Mesangial cell (primary cell): ENCODE measurements at places on chromosomes 7 and 10. TPM values are rescaled to one million over a fixed set of nuclear protein-coding genes. Genes with fewer than 3 reads are reported as not detected.

The FZD8 gene
- 1.8 and 7.7 TPM in 2 replicates for total RNA-seq

The CISD1 gene
- total RNA-seq, result 15.6 and 17.4 TPM in 2 replicates

The NKX1-2 gene
- not detected in 2 replicates for total RNA-seq

The ZFAND2A gene
- total RNA-seq, result 13.8 and 29.5 TPM in 2 replicates

The ZNF789 gene
- 3.1 and 7.5 TPM in 2 replicates for total RNA-seq

The GPR26 gene
- not detected in 2 replicates for total RNA-seq

The CPED1 gene
- 2.0 and 6.8 TPM in 2 replicates for total RNA-seq

The CADPS2 gene
- 6.4 and 7.4 TPM in 2 replicates for total RNA-seq

The FBXL13 gene
- 0.49 and 1.1 TPM in 2 replicates for total RNA-seq

The RBM20 gene
- total RNA-seq, result 1.4 and 1.6 TPM in 2 replicates

The GIMAP7 gene
- total RNA-seq, result not detected in 2 replicates

The MYL7 gene
- 0.38 TPM in 1 of 2 replicates, not detected in the other for total RNA-seq

The FAM25A gene
- total RNA-seq, result not detected in 2 replicates

The SDK1 gene
- total RNA-seq, result 5.9 and 9.3 TPM in 2 replicates

The SLC18A2 gene
- under 0.01 and 1.1 TPM in 2 replicates for total RNA-seq

The LFNG gene
- total RNA-seq, result 67.5 and 97.7 TPM in 2 replicates

The AKR1C8 gene
- total RNA-seq, result not detected in 2 replicates

The FIS1 gene
- total RNA-seq, result 175 and 218 TPM in 2 replicates

The MINDY4 gene
- total RNA-seq, result 3.7 and 3.8 TPM in 2 replicates

The TPST1 gene
- 18.6 and 28.8 TPM in 2 replicates for total RNA-seq

The VAX1 gene
- total RNA-seq, result not detected in 2 replicates

The FGFR2 gene
- total RNA-seq, result 0.16 and 6.8 TPM in 2 replicates

The CCDC146 gene
- total RNA-seq, result 0.33 and 0.63 TPM in 2 replicates

The NOLC1 gene
- 28.9 and 77.2 TPM in 2 replicates for total RNA-seq

The KCNMA1 gene
- 32.5 and 46.8 TPM in 2 replicates for total RNA-seq

The C10orf71 gene
- total RNA-seq, result not detected in 2 replicates

The EIF3A gene
- 61.0 and 62.7 TPM in 2 replicates for total RNA-seq

The CCDC3 gene
- 0.63 and 0.98 TPM in 2 replicates for total RNA-seq

The DGKB gene
- total RNA-seq, result not detected in 2 replicates
